Thoracic aorta (tissue), 2 donors: ENCODE measurements at places on chromosomes 6 and 20.

GRCh38 chr6:6826095-6826901, 237.8 kb downstream of the LY86 start:
- DNase-seq: no peak

- no peak for DNase-seq
Measured at GRCh38 chr20:44598423-44599305, 16.3 kb downstream of the PKIG start.

DNA sequence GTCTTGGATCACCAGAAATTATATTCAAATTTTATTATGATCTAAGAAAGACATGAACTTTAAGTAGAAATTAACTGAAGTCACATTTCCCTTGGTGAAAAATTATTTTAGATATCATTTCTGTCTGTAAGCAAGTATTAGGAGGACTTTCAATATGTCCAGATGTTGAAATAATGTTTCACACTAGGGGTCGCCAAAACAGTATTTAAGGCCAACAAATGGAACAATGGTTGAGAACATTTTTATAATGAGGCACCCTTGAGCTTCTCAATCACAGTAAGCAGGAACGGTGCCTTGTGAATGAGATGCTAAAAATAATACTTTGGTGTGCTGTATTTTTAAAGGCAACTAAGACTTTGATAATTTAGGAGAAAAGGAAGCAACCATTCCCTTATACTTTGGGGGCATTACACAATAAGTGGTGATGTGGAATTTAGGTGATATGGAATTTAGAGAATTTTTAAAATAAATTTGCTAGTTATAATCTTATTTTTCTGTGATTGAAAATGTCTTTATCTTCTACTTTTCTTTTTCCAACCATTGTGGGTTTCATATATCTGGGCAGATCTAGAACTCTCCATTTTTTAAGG, 9.6 kb upstream of the SF3B5 start:
- no peak for DNase-seq

GRCh38 chr6:127402890-127403617, 56.1 kb downstream of the KIAA0408 start:
- no peak for DNase-seq

- no peak for DNase-seq
Measured at GRCh38 chr6:129447198-129447565, 262.8 kb downstream of the ARHGAP18 start.

GRCh38 chr6:39210450-39210849, 18.8 kb downstream of the KCNK5 start:
- no peak for DNase-seq

DNA sequence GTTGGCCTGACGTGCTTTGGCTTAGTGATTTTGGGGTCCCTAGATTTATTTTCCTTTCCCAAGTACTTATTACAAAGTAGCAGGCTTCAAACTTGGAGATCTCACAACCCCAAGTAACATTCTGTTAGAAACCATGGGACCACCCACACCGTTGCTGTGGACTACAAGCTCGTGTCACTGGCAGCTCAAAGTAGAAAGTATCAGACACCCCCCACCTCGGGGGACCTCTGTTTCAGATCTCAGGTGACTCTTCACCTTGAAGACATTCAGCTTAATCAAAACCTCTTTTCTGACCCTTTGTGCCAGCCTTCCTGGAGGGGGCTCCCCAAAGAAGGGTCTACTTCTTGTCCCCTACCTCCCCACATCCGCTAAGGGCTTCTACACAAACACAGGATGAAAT, 15.7 kb upstream of the MYT1 start:
- no peak for DNase-seq

GRCh38 chr20:695165-695866, 19.7 kb upstream of the SCRT2 start:
- no peak for DNase-seq
